Fibroblast of upper back skin (primary cell): ENCODE measurements at places on chromosomes 7 and 10.
A peak's percentile ranks its signal among the peaks of the same experiment; 100 is the strongest.

- peak; percentile 1 for DNase-seq
Observed at GRCh38 chr7:138785587-138786437, 12.0 kb upstream of the TMEM213 start.

DNA sequence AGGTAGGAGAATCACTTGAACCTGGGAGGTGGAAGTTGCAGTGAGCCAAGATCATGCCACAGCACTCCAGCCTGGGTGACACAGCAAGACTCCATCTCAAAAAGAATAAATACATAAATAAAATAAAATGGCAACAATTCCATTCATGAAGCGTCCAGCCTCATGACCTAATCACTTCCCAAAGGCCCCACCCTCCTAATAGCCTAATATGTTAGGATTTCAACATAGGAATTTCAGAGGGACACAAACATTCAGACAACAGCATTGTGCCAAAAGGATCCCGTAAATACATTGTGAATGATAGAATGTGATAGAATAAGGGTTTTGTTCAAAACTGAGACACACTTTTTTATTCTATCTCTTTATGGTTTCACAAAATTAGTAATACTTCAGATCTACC lies 90.3 kb downstream of the FAM107B start:
- DNase-seq, result no peak

DNA sequence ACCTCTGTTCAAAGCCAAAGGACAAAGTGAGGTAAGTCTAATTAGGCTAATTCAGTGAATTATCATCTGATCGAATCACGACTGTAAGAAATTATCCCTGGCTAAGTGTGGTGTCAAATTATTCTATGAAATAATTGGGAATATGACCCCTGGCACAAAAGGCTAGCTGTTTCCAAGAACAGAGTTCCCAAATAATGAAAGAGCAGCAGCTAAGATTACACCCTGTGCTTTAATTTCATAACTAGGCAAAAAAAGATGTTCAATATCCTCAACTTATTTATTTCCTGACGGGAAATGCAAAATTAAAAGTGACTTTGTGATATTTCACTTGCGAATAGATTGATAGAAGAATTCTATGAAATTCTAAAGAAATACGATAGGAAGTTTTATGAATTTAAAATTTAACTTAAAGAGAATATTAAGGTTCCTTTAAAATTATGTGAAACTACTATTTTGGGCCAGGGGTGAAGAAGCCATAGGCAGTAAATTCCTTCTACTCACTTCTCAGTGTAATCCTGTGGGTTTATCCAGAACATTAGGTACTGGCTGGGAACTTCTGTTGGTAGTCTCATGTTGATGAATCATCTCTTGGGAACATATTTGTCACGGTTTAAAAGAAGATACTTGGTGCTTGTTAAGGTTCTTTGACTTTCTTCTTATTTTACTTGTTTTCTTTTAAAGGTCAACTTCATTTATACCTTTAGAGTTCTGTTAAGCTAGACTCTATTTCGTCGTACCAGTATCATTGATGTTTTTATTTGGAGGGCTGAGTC lies 148.5 kb downstream of the POLR1F start:
- peak; percentile 66 for DNase-seq

GRCh38 chr10:72250666-72251065 lies 23.1 kb upstream of the DDIT4 start:
- peak; percentile 77 for DNase-seq

DNA sequence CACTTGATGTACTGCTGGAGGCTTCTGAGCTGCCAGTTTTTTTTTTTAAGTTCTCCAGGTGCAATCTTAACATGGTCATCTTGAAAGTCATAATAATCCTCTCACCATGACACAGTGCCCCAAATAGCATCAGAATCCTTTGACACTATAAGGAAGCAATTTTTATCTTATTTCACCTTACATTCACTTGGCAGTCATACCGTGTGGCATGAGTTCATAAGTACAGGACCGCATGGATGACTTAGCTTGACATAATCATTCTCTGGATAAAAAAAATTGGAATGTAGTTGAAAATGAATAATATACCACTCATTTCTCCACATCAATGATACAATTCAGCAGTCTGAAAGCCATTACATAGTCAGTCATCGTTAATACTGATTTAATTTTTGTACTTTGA lies 25.6 kb upstream of the TMEM196 start:
- no peak for DNase-seq

GRCh38 chr7:1768832-1769231 lies 98.8 kb downstream of the ELFN1 start:
- DNase-seq, result no peak

DNA sequence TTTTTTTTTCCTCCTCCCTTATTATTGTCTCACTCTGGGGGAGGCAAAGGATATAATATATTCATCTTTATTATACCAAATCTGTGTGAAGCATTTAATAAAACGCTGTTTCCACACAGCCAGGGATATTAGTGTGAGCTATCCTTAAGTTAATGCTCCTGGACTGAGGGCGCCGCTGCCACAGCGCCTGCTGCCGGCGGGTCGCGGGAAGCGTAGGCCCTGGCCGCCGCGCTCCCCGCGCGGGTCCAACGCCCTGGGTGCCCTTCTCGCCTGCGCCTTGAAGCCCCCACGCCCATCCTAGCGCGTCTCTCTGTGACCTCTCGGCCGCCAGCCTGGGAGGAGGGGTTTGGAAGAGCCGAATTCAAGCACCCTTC lies 9.5 kb upstream of the LBX1 start:
- no peak for DNase-seq

GRCh38 chr10:131897297-131897899 lies 3.4 kb upstream of the PPP2R2D start:
- no peak for DNase-seq

- DNase-seq, result no peak
Observed at GRCh38 chr7:36806891-36807290, 82.6 kb upstream of the AOAH start.

DNA sequence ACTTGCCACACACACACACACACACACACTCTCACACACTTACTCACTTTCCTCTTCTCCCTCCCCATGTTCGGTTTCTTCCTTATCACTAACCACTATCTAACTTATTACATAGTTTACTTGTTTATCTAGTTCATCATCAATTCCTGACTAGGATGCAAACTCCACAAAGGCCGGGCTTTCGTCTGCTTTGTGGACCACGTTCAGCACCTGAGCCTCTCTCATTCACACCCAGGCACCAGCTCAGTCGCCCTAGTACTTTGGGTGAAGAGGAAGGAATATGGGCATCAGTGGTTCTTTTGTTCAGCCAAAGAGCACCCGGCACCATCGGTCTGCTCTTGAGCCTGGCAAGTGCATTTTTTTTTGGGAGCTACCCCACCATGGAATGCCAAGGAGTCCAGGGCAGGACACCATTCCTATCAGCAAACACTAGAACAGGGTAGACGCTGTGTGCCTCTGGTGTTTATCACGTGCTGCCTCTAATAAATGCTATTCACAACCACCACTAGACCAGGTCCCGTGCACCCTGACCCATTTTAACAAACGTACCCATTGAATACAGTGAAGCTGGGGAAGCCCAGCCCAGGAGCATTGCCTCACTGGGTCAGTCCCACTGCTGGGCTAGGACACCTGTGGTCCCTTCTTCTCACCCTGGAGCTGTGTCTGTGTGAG lies 2.2 kb downstream of the C10orf67 start:
- DNase-seq, result no peak

GRCh38 chr10:29249018-29249417 lies 39.9 kb upstream of the LYZL1 start:
- no peak for DNase-seq

GRCh38 chr7:127390817-127391590 lies 1.5 kb downstream of the ZNF800 start:
- DNase-seq, result no peak

DNA sequence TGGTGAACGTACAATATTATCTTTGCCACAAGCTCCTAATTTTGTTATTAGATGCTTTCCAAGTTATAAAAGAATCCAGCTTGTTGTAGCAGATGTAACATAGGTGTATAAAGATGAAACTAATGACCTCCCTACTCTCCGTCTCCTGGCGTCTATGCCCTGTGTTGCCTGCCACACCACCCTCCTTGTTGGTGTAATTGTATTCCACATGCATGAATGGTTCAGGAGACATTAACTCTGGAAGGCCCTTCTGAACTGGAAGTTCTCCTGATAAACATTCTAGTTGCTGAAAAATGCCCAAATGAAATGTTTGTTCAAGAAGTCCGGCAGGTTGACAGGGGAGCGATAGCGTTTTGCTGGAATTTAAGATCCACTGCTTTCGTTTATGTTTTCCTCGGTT lies 53.9 kb upstream of the SEPHS1 start:
- no peak for DNase-seq

DNA sequence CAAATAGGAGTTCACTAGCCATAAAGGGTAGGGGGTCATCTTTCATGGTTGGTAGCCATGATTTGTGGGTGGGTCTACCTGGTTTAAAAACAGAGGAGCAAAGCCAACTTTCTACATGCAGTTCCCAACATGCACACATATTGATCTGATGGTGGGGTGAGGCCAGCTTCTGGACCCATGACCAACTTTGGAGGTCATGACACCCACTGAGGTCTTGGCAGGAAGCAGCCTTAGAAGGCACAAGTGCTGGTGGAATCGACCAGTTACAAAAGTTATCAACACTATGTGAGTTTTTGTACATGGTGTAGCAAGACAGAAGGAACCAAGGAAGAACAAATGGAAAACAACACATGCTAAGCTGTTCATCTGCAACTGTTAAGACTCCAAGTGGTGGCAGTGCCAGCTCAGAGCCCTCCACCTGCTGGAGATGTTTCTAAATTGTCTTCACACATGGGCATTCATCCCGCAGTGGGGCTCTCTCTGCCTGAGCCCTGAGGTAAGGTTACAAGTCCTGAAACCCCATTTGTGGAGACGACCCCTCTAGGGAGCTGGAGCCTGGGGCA lies 101.1 kb upstream of the TCF7L2 start:
- DNase-seq, result no peak

GRCh38 chr10:60611291-60611747 lies 167.0 kb upstream of the CDK1 start:
- peak; percentile 74 for DNase-seq

DNA sequence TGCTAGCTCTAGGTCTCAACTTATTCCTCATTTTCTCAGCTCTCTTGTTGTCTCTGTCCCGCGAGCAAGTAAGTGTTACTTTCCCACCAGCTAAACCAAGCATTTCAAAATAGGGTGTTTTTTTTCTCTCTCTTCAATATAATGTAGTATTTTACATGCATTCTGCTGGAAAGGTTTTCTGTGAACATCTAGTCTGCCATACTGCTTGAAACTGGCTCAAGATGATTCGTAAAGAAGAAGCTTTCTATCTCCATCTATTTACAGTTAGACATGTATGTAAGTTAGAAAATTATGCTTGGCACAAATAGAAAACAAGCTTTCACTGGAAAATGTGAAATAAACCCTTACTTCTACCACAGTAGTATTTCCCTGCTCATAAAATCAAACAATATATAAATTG lies 31.2 kb downstream of the C1QL3 start:
- no peak for DNase-seq
